ENCODE measurements at places on chromosomes 12 and 14. TPM values are rescaled to one million over a fixed set of nuclear protein-coding genes. Genes with fewer than 3 reads are reported as not detected.

CLEC4C gene
- total RNA-seq: not detected

CLEC14A gene
- total RNA-seq: 11.9 TPM

NUP107 gene
- 58.7 TPM for total RNA-seq

CHGA gene
- total RNA-seq: not detected

TAS2R19 gene
- 10.1 TPM for total RNA-seq

OVCH1 gene
- total RNA-seq: 0.33 TPM

- DNase-seq: no peak
These were observed 927 bp downstream of the ABCB9 start for GRCh38 chr12:122965321-122965751.

- no peak for DNase-seq
These were observed 220.6 kb upstream of the OR4E1 start for GRCh38 chr14:21894003-21894897.

DNA sequence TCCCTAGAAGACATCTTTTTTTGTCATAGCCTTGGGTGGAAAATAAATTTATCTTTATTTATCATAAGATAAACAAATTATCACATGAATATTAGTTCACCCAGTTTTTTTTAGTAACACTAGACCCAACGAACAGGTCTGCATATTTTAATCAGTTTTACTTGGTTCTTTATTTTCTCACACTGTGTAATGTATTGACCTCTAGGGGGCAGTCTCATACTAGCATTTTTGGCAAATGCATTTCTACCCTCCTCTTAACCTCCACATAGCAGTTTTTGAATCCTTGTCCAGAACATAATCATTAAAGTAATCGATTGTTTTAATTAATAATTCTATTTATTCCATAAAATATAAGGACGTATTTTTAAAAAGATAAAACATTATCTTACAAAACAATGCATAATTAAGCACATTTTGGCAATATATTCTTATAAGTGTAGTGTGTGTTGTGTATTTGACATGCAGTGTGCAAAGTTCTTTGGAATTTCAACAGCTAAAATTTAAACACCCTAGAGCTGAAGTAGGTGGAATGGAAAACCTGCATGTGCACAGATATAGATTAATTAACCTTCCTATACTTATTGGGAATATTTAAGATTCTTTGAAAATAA lies 31.6 kb upstream of the PTPRQ start:
- DNase-seq: no peak

- DNase-seq: no peak
These were observed 19.9 kb downstream of the TMEM233 start for GRCh38 chr12:119613319-119613936.

- no peak for DNase-seq
These were observed 291.4 kb upstream of the OR4E1 start for GRCh38 chr14:21965042-21965441.

DNA sequence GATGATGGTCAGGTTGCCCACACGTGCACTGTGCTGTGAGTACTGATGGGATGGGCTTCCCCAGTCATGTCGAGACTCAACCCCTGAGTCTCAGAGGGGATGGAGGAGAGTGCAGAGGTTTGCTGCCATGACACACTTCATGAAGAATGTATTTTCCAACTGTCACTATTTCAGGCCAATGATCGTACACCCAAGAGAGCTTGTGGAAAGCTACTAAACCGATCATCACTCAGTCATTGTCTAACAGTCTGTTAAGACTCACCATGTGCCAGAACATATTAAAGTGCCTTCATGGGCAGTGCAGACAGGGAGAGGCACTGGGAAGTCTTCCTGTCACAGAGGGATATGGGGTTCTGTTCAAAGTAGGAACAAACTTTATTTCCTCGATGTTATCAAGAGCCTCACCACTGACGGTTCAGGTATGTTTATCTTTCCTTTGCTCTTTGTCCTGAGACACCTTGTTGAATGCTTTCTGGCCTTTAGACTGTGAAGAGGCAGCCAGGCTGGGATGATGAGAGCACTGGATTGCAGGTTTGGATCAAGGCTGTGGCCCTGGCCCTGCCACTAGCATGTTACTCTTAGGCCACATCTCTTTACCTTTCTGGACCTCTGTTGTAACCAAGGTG lies 41.6 kb upstream of the NTF3 start:
- no peak for DNase-seq

- no peak for DNase-seq
These were observed 11.4 kb downstream of the GNG2 start for GRCh38 chr14:51871846-51872245.

DNA sequence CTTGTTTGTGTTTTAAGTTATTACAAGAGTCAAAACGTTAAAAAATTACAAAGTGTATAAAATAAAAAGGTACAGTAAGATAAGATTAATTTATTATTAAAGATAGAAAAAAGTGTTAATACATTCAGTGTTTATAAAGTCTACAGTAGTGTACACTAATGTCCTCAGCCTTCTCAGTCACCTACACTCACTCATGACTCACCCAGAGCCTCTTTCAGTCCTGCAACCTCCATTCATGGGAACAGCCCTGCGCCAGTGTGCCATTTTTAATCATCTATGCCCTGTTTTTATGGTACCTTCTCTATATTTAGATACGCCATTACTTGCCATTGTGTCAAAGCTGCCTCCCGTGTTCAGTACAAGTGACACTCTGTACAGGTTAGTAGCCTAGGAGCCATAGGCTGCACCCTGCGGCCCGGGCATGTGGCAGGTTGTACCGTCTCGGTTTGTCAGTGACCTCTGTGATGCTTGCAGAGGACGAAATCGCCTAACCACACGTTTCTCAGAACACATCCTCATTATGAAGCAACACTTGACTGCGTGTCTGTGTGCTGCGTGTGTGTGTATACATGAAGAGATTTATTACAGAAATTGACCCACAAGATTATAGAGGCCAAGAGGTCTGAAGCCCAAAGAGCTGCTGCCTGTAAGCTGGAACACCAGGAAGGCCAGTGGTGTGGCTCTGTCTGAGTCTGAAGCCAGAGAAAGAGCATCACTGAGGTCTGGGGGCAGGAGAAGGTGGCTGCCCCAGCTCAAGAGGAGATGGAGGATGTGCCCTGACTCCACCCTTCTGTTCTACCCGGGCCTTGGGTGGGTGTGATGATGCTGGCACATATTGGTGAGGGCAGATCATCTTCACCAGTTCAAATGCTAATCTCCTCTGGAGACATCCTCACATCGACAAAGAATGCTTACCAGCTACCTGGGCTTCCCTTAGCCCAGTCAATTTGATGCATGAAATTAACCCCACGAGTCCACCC lies 116.6 kb upstream of the C14orf180 start:
- no peak for DNase-seq

GRCh38 chr12:45483571-45483970 lies 245.9 kb upstream of the ARID2 start:
- no peak for DNase-seq

- no peak for DNase-seq
These were observed 1.1 kb downstream of the EMP1 start for GRCh38 chr12:13197526-13198143.

GRCh38 chr14:100384819-100385813 lies 62.0 kb downstream of the SLC25A47 start:
- no peak for DNase-seq

DNA sequence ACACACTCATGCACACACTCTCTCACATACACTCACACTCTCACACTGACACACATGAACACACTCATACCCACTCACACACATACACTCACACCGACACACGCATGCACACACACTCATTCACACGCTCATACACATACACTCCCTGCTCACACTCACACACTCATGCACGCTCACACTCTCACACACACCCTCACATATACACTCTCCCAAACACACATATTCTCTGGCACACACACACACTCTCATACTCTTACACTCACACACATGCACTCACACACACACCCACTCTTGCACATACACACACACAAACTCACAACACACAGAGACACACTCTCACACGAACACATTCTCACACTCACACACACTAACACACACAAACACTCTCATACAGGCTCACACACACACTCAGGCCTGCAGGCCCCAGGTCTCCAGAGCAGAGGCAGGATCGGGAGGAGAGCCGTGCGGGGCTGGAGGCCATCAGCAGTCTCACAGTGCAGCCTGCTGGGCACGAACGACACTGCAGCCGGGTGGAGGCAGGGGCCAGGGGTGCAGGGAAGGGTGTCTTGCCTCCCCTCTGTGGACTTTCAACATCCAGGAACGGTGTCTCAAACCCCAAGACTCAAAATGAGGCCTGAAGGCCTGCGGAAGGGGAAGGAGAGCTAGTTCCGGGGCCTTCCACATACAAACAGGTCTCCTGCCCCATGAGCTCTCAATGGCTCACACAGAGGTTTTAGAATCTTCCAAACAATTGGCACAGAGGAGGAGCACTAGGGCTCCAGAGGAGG lies 148.7 kb downstream of the ANO2 start:
- no peak for DNase-seq

GRCh38 chr12:57628280-57629191 lies 4.5 kb downstream of the B4GALNT1 start:
- no peak for DNase-seq

GRCh38 chr14:70964492-70964891 lies 57.2 kb downstream of the PCNX1 start:
- DNase-seq: no peak

- DNase-seq: no peak
These were observed at the start of gene PPP1R36 for GRCh38 chr14:64549791-64550620. Gene PPP1R36 (plus strand): TSS chr14:64549961. CDS start chr14:64549998, 37 bp downstream.
